ENCODE measurements at places on chromosomes 1 and 21.
A peak's percentile ranks its signal among the peaks of the same experiment; 100 is the strongest.

DNA sequence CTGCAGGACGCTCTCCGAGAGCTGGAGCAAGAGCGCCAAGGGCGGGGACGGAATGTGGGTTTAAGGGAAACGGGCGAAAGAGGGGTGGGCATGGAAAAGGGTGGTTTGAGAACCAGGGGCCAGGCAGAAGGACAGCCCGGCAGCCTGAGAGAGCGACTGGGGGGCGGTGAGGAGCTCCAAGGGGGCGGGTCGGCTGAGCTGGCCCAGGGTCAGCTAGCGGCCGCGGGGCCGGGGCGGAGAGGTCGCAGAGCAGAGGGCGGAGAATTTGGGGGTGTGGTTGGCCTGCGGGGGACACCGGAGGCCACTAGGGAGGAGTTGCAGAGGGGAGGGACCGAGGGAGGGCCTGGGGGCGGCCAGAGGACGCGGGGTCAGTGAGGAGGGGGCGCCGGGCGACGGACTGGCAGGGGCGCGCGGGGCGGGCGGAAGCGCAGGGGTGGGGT lies 54.7 kb downstream of the NDUFS5 start:
- DNase-seq: no peak

- no peak for DNase-seq
These were observed 144.5 kb upstream of the RUNX3 start for GRCh38 chr1:25074351-25075227.

DNA sequence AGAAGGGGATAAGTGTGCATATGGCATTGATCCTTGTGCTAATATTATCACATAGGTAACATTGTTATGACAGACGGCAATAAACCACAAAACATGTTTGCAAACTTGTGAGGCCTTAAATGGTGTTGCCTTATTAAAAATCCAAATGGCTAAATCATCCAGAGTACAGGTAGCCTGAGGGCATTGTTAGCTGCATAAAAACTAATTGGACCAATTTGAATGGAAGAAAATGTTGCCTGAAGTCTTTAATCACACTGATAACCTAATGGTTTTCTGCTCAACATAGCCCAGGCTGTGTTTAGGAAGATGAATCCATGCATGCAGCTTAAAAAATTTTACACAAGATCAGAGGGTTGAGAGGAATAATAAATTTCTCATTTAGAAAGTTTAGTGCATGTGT lies 19.4 kb upstream of the LRRC53 start:
- DNase-seq: no peak

GRCh38 chr1:185568155-185569123 lies 165.8 kb upstream of the HMCN1 start:
- DNase-seq: peak; percentile 40

DNA sequence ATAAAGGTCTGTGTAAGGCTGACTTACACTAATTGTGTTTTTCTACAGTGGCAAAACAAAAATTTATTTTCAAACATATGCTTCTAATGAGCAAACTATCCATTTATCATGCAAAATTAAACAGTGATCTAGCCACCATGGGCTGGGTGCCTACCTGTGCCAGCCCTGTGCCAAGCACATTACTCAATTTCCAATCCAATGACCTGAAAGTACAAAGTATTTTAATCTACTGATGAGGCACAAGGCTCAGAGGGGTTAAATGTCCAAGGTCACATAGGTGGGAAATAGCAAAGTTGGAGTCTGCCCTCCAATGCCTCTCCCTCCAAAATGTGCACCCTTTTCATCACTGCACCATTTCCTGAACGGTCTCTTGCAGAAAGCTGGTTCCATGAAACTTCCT lies 279.1 kb upstream of the FMN2 start:
- no peak for DNase-seq

DNA sequence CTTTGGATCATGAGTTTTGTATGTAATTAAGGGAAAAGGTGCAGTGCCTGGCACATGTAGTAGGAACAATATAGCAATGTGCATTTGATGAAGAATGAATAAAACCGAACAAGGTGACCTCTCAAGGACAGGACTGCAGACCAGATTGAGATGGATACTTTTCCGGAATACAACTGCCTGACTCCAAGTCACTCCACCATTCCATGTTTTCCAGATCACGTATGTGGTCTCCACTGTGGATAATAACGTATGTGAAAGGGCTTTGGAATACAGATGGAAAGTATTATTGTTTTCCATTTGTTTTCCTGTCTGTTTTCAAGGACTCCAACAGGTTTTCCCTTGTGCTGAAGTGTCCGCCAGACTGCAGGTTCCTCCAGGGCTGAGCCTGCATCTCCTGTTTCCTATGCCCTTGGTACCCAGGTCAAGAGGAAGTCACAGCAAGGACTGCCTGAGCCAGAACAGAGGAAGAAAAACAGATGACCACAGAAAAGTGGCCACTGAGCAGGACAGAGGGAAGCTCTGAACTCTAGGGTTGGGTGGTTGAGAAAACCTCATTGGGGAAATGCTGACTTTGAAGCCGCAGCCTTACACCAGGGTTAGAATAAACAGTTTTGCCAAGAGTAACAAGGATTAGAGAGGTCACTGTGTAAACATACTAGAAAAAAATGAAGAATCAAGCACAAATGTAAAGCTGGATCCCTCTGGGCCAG lies 4.0 kb downstream of the CFAP45 start:
- no peak for DNase-seq

- DNase-seq: no peak
These were observed 510.4 kb upstream of the ZP4 start for GRCh38 chr1:238401144-238401543.

DNA sequence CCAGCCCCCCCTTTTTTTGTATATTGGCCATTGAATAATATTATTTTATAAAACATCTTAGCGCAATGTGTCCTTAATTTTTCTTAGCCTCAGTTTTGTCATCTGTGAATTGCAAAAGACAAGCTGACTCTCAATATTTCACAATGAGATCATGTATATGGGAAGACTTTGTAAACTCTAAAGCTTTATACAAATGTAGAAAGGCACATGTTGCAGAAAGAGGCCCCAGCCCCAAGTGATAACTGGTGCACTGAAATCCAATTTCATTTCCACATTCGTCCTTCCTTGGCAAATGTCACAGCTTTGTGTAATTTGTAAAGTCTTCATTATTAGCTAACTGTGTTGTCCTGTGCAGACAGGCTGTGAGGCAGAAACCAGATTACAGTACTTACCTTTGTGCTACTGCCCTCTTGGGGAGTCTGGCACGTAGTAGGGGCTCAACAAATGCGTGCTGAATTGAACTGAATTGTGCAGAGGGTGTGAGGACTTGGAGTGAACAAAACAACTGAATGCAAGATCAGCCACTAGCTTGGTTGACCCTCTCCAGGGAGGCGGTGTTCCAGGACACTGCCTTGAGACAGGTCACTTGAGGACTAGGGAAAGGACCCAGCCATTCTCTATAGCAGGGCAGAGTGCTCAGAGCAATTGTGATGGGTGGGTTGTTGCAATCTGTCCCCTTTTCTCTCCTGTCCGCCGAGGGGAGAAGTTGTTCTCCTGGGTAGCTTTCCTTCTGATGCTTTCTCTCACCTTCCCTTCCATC lies 74.6 kb downstream of the LMO4 start:
- DNase-seq: no peak

GRCh38 chr1:227789084-227790033 lies 26.1 kb upstream of the PRSS38 start:
- no peak for DNase-seq

- DNase-seq: no peak
These were observed 73.9 kb downstream of the GLUL start for GRCh38 chr1:182317611-182318161.

GRCh38 chr1:150976879-150977694 lies 2.5 kb upstream of the CERS2 start:
- DNase-seq: peak; percentile 90

DNA sequence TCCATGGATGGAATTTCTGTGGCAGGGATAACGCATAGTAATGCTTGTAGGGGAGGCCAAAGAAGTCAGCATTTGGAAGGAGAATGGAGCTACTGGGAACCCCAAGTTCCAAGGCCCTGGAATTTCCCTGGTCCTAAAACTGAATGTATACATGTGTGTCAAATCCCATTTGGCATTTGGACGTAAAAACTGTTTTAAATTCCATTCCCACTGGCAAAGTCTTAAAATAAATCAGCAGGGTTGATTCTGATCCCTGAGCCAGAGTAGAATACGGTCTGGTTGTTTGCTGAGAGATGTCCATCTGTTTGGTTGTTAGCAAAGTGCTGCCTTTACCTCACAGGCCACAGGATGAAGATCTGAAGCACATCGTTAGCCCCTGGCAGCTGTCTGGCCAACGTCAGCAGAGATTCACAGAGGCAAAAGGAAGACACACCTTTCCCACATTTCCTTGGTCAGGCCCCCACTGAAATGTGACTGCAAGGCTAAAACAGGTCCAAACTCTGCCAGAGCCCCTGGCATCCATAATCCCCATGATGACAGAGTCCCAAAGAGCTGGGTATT lies 62.2 kb downstream of the GORAB start:
- no peak for DNase-seq

GRCh38 chr1:181754103-181754502 lies 270.8 kb downstream of the CACNA1E start:
- DNase-seq: no peak

DNA sequence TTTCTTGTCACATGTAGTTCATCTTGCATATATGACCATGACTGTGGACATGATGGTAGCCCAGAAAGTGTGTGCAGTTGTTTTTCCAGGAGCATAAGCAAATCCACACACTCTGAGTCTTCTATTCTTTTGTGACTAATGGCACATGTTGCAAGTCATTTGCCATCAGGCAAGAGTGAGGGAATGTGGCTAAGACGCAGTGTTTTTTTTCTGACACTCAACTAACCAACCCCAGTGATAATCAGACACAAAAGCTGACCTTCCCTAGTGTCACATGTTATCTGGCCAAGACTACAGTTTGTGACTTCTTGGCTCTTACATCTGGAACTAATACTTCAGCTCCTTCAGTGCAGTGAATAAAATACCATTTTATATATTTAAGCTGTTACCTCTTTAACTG lies 108.8 kb downstream of the ITSN1 start:
- no peak for DNase-seq

- DNase-seq: no peak
These were observed 8.2 kb downstream of the ZSWIM5 start for GRCh38 chr1:45198185-45198584.

- DNase-seq: no peak
These were observed 18.0 kb downstream of the AGPAT3 start for GRCh38 chr21:43882952-43883545.

DNA sequence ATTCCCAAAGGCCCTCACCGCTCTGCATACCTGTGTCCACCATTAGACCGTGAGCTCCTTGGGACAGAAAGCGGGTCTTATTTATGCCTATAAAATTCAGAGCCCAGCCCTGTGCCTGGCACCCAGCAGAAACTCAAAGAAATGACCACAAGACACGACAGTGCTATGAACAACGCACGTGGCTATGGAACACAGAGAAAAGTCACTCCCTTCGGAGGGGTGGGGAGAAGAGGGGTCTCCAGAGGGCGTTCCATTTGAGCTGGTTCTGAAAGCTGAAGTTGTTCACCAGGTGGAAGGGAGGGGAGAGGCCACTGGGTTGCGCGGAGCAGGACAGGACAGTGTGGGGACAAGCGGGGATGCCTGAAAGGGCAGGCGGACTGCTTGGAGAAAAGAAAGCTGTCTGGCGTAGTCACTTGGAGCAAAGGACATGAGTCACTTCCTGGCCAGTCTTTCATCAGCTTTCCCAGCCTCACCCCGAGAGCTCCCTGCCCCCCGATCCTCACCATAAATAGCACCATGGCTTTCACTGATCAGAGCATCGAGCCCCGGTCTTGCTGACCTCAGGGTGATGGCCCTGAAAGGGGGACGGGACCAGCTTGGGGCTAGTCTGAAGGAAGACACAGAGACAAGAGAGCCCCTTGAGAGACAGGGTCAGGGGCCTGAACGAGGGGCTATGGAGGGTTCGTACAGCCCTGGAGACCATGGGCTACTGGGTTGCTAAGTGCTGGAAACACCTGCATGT lies 28.5 kb downstream of the ECE1 start:
- peak; percentile 46 for DNase-seq

- DNase-seq: no peak
These were observed 407.6 kb upstream of the DEPDC1 start for GRCh38 chr1:68904477-68904876.

DNA sequence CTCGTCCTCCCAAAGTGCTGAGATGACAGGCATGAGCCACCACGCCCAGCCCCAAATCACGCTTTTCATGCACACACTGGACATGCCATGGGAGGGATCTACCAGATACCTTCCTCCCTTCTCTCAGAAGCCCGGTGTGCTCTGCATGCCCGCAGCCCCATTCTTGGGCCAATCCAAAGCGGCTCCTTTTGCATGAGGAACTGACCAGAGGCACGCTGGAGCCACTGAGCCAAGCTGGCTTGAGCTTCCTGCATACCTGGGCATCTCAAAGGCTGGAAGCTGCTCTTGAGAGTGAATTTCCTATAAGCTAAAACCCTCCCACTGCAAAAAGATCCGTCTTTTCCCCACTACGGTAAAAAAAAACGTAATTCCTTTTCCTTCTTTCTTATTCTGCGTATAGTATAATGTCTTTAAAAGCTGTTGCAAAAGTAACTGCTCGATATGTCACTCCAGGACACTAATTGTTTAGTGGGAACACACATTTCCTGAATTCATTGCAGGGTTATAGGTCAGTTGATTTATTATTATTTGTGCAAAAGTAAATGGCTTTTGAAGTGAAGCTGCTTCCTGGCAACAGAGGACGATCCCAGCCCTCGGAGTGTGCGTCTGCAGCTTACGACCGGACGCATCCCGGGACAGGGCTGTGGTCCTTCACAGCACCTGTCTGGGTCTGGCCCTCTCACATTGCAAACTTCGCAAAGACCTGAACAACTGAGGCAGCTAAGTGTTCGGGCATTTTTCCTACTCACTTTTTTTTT lies 61.8 kb upstream of the ETS2 start:
- no peak for DNase-seq

- DNase-seq: no peak
These were observed 119.3 kb upstream of the CDC42BPA start for GRCh38 chr1:227437495-227438008.

- DNase-seq: no peak
These were observed 15.2 kb upstream of the NBPF1 start for GRCh38 chr1:16628361-16629111.

DNA sequence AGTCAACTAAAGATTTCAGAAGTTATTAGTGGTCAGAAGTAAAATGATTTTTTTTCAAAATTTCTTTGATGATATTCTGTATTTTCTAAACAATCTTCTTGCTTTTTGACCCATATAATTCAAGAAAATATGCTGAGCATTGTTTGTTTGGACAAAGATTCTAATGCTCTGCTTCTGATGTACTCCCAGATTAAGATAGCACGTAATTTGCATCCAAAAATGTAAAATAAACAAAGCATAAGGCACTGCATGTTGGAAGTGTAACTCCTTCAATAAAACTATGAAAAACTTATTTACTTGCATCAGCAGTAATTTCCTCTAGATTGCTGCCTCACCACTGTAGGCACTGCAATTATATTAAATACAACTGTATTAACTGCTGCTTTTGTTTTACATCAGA lies 1054.1 kb downstream of the TTLL7 start:
- no peak for DNase-seq

- DNase-seq: no peak
These were observed 56.9 kb upstream of the ECE1 start for GRCh38 chr1:21347072-21347581.

DNA sequence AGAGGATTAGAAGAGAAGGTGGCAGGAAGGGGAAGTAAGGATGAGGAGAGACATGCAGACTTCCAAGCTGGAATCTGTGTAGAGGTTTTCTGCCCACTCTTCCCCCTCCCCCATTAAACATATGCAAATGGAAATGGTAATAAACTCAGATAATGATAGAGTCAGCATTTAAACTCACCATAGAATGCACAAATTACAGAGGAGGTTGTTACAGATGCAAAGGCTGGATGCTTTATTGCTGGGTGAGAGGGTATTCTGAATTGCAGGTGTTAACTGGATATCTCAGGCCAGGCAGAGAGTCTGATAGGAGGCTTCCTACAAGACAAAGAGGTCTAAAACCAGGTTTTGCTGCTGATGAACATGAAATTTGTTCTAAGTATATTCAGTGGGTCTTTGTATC lies 372.5 kb downstream of the SEC16B start:
- no peak for DNase-seq

Measured in GF-D8 (cell line).